ENCODE measurements at places on chromosomes 6 and 20. TPM values are rescaled to one million over a fixed set of nuclear protein-coding genes. Genes with fewer than 3 reads are reported as not detected.

DNA sequence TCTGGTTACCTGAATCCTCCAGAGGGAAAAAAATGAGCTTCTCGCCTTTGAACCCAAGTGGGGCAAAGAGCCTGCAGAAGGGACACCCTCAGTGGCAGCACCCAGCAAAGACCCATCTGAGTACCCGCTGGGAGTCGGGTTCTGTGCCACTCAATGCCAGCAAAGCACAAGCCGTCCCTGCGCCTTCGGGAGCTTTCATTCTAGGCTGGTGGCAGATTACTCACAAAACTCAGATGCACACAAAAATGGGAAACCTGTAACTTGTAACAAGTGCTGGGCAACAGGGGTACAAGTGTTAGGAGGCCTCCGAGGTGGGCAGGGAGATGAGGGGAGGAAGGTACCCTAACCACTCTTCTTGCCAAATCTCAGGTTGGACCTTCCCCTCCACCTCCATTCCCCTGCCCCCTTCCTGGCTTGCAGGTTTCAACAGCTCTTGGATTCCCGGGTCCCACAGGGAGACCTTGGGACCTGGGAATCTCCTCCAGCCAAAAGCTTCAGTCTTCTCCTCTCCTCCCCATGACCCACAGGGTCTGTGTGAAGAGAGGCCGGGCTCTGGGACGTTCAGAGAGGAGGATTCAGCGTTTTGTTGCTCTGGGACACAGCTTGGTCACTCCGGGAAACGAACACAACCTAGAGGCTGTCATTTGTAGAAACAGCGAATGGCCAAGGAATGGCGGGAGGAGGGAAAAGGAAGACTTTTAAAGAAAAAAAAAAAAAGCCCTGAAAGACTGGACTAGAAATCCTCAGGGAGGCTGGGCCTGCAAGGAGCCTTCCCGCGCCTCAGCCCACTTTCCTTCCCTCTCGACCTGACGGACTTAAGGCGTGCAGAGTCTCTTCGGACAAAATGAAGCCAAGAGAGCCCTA is 1.2 kb upstream of the PARD6B start:
- peak; percentile 55 for DNase-seq

DNA sequence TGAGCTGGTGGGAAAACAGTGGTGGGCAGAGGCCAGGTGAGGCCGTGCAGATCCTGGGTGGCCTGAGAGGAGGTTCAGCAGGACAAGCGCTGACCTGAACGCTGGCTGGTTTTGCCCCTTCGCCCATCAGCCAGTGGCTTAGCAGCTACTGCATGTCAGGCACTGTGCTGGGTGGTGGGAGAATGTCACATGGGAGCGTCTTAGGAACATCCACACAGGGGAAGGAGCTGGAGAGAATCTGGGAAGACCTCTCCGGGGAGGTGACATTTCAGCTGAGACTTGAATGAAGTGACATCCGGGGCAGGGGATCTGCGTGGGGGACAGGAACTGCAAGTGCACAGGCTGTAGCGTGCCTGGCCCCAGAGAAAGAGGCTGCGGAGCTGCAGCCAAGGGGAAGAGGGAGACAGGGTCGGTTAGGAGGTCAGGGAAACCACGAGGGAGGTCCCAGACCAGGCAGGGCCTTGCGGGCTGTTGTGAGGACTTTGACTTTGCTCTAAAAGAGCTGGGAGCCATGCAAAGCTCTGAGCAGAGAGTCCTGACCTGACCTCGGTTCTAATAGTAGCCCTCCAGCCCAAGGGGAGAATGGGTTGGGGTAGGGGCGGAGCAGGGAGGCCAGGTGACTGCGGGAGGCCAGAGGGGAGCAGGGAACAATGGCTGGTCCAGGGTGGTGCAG is 156.8 kb upstream of the PTPN1 start:
- peak; percentile 61 for DNase-seq

GRCh38 chr6:149876241-149876933 is 12.2 kb upstream of the LRP11 start:
- DNase-seq = no peak

- DNase-seq = no peak
These were observed 23.9 kb upstream of the TINAG start for GRCh38 chr6:54284161-54284860.

Gene VTA1
- 143 TPM for total RNA-seq

DNA sequence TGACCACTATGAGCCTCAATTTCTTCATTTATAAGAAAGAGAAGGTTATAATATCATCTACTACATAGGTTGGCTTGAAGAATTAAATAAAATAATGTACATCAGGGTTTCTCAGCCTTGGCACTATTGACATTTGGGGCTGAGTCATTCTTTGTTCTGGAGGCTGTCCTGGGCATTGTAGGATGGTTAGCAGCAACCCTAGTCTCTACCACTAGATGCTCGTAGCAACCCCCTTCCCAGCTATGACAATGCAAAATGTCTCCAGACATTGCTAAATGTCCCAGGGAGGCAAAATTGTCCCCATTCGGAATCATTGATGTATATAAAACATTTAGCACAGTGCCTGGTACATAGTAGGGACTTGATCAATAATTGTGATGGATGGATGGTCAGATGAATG is 152.1 kb downstream of the KHDC1L start:
- peak; percentile 8 for DNase-seq

- peak; percentile 60 for DNase-seq
These were observed 11.2 kb downstream of the NT5DC1 start for GRCh38 chr6:116111552-116112528.

DNA sequence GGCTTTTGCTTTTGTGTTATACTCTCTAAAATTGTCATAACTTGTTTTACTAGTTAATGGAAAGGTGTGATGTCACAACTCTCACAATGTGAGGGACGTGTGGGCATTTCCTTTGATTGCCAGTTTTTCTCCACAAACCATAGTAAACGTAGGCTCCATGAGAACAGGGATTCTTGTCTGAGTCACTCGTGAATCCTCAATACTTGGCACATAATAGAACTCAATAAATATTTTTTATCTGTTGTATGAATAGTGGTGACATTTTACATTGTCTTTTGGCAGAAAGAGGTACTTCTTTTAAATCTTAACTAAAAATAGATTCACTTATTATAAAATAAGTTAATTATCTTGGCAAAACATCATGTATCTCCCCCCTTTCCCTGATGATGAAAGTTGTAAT is 69.0 kb upstream of the CNKSR3 start:
- DNase-seq = no peak

Gene TSBP1
- total RNA-seq = not detected

DNA sequence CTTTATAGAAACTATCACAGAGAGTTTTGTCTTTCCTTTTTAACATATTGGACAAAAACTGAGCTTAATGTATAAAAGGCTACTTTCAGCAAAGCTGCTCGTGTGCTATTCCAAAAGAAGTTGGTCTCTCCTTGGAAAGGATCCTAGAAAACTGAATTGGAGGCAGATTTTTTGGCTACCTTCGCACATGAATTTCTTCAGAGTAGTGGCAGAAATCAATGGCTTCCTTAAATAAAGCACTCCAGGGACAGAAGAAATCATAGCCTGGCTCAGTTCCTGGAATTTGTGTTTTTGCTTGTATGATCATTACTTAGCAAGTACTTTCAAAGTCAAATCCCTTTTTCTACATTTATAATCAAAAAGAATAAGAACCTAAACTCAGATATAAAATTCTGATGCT is 780.3 kb downstream of the PHF3 start:
- DNase-seq = no peak

Gene NNAT
- total RNA-seq = not detected

Gene CCDC170
- 8.9 TPM for total RNA-seq

GRCh38 chr20:11008444-11009033 is 334.7 kb upstream of the JAG1 start:
- no peak for DNase-seq

- DNase-seq = no peak
These were observed 68.6 kb upstream of the FYN start for GRCh38 chr6:111941686-111942330.

Gene GRM4
- total RNA-seq = not detected

- DNase-seq = peak; percentile 100
These were observed 102.8 kb upstream of the TMEM170B start for GRCh38 chr6:11434565-11435326.

DNA sequence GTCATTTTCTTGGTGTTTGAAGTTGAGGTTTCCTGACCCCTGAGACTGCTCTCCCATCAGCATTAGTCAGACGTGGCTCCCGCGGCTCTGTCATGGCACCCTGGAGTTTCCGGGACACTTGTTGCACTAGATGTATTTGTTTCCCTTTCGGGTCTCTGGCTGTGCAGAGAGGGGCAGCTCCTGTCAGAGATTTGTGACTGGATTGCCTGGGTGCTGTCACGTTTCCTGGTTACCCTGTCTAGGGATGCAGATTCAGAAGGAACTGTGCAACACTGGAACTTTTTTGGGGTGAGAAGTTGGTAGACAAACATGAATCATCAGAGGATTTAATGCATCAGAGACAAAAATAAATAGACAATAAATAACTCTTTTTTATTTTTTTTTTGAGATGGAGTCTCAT is 431.8 kb upstream of the MAN1A1 start:
- no peak for DNase-seq

DNA sequence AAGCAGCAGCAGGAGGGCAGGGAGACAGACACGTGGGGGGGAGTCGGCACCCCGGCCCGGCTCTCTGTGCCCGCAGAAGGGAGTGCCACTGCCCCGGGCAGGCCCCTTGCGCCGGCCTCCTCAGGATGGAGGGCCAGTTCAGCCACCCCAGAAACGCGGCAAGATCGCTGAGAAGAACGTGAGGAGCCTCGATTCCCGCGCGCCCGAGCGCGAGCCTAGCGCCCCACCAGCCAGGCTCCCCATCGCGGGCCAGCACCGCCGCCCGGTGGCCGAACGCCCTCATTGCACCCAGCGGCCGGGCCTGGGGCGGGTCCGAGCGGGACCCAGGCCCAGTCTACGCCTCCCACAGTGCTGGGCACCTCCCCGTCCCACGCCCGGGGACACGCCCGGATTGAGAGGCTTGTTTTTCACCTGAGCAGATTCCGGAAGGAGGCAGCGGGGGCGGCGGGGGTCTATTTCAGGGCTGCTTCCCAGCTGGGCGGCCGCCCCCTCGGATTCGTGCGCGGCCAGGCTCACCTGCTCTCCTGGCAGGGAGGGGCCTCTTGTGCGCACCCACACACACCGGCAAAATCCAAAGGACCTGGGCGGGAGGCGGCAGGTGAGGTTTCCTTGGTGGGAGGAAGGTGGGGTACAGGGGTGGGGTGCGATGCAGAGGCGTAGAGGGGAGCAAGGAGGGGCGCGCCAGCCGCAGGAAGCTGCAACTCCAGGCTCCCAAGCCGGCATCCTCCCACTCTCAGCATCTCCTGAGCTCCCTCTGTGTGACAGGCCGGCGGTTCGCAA is 9.0 kb upstream of the GRM4 start:
- DNase-seq = no peak

- no peak for DNase-seq
These were observed 48.1 kb downstream of the TM9SF4 start for GRCh38 chr20:32157611-32158010.

Gene PLN
- not detected for total RNA-seq

DNA sequence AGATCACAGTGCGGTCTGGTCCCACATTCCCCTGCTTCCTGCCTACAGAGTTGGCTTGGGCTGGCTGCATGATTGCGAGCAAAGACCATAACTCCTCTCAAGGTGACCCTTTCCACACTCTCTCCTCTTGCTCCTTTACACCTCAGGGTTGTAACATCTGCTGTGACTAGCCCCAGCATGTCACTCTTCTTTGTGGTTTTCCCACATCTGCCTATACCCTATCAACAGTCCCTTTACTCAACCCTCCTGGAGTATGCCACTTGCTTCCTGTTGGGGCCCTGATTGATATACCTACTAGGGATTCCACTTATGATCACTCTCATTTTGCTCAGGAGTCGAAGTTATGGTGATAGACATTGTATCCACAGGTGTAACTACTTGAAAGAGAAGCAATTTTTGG is 58.9 kb upstream of the SGK1 start:
- DNase-seq = no peak

Gene KHDC1
- not detected for total RNA-seq

Gene LAMA4
- not detected for total RNA-seq

Gene SYTL3
- 0.17 TPM for total RNA-seq

Gene NRN1
- total RNA-seq = not detected

Gene PAX1
- total RNA-seq = not detected

Gene NKAIN4
- total RNA-seq = not detected

Gene ENTPD6
- total RNA-seq = 164 TPM

- DNase-seq = no peak
These were observed 197.2 kb downstream of the FOXC1 start for GRCh38 chr6:1806935-1807334.

- DNase-seq = no peak
These were observed 145.7 kb downstream of the CFAP61 start for GRCh38 chr20:20198011-20198410.

DNA sequence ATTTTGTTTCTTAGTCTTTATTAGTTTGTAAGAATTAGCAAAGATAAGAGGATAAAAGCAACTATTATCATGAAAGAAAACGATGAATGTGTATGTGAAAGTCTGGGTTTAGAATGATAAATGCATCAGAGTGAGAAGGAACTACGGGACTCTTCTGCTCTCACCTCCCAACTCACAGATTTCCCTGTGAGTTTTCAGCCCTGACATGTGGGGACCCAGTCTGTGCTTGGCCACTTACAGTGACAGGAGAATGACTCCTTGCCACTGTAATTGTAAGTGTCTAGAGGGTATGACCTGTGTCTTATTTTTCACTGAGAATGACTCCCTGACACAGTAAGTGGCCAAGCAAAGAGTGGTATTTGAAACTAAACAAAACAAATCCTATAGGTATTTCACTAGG is 2.5 kb downstream of the HLA-DPA1 start:
- no peak for DNase-seq

Gene FAXC
- total RNA-seq = 0.11 TPM

- DNase-seq = no peak
These were observed 2.6 kb downstream of the SESN1 start for GRCh38 chr6:109092074-109092473.

Gene PGK2
- total RNA-seq = not detected

DNA sequence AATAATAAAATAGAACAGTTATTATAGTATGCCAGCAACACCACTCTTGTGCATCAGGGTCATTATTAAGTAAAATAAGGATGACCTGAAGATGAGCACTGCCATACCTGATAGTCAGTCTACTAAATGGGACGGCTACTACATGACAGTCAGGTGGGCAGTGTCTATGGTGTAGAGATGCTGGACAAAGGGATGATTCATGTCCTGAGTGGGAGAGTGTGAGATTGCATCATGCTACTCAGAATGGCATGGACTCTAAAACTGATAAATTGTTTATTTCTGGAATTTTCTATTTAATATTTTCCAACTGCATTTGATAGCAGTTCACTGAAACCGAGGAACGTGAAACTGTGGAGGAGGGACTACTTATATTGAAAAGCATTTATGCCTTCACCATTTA is 38.8 kb downstream of the SNX9 start:
- DNase-seq = no peak
